ENCODE measurements at places on chromosomes 5 and 9.
A peak's percentile ranks its signal among the peaks of the same experiment; 100 is the strongest.

GRCh38 chr5:7886849-7887475 is 18.0 kb downstream of the MTRR start:
- no peak for DNase-seq

- no peak for DNase-seq
Observed at GRCh38 chr5:116084287-116084691, 536 bp upstream of the COMMD10 start.

- no peak for DNase-seq
Observed at GRCh38 chr9:79984429-79985067, 412.8 kb downstream of the TLE4 start.

DNA sequence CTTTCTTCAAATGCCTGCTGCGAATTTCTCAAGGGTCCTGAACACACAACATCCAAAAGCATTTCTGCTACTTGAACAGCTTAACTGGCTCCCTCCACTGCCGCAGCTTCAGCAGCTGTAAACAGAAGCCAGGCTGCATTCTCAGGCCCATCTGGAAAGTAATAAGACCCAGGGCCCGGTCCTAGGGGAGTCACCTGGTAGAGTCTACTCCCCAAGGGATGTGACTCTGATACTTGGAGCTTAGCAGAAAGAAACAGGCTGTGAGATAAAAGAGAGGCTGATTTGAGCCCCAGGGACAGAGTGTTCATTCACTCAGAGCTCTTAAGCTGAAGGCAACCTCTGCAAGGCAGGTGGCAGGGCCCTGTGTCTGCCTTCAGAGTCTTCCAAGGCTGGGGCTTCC is 356.8 kb downstream of the SPOCK1 start:
- no peak for DNase-seq

DNA sequence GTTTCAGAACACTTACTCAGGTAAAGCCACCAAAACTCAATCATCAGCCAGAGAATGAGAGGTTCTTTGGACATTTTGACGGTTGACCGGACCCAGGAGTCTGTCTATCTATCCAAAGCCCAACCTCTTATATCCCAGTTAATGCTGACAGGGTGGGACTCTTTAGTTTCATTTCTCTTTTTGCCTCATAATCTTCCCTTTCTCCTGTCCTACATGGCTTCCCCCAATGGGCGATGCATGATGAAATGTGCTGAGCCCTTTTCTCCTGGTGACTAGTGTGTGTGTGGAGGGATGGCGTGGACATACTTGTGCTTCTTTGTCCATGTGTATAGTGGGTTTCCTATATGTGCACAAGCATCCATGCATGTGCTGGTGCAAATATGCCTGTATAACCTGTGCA is at the start of gene TIMD4:
TSS of gene TIMD4 (minus strand) at position 102 of the 400 bp plus-strand sequence. CDS start at position 74, 28 bp downstream.
- DNase-seq = no peak

GRCh38 chr5:28575368-28575767 is 1537.0 kb upstream of the CDH9 start:
- no peak for DNase-seq

DNA sequence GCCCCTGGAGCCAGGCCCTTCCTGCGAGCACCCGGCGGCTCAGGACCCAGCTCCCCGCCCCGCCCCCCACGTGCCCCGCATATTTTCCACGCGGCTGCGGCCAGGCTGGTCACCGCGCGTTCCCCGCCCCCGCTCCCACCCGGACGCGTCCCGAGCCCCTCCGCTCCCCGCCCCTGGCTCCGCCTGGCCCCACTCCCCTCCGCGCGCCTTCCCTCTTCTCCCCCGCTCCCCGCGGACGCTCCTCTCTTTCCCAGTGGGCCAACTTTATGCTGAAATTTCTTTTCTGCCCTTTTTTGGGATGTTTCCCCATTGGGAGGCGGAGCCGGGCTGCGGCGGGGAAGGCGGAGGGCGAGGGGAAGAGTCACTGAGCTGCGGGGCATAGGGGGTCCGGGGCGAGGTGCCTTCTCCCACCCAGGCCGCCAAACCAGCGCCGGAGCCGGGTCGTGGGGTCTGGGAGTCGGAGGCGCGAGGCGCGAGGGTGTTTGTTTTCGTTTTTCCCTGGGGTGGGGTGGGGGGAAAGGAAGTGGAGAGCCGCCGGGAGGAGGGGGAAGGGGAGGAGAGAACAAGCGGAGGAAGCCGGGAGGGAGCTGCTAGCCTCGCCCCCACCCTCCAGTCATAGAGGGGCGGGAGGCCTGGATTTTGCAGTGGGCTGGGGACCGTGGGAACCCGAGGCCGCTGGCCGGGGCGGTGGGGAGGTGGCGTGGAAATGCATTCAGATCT is 1.0 kb upstream of the TPM2 start:
- no peak for DNase-seq

DNA sequence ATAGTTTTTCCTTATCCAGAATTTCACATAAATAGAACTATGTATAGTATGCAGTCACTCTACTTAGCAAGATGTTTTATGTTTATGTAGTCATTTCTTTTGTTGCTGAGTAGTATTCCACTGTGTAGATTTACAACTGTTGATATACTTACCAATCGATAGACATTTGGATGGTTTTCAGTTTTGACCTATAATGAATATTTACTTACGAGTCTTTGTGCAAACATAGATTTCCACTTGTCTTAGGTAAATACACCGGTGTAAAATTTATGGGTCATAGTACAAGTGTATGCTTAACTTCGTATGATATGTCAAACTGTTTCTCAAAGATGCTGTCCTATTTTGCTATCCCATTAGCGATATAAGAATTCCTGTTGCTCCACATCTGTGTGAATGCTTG is 19.7 kb upstream of the OR2K2 start:
- no peak for DNase-seq

GRCh38 chr9:135976531-135976930 is 15.4 kb upstream of the UBAC1 start:
- no peak for DNase-seq

- no peak for DNase-seq
Observed at GRCh38 chr5:74462356-74462755, 178.2 kb downstream of the ENC1 start.

DNA sequence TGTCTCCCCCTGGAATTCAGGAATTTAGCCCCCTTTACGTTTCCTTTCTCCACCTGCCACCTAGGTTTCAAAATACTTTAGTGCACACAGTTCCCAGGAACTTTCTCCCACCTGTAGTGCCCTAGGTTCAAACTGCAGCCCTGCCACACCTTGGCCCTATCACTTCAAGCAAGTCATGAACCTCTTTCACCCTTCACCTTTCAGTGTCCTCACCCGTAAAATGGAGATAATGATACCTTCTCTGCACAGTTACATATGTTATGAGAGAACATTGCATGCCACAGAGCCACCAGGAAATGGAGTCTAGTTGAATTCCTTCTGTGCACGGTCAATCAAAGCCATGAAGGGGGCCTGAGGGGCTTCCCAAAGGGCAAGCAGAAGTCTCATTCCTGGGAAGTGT is 9.8 kb upstream of the EEIG1 start:
- no peak for DNase-seq

DNA sequence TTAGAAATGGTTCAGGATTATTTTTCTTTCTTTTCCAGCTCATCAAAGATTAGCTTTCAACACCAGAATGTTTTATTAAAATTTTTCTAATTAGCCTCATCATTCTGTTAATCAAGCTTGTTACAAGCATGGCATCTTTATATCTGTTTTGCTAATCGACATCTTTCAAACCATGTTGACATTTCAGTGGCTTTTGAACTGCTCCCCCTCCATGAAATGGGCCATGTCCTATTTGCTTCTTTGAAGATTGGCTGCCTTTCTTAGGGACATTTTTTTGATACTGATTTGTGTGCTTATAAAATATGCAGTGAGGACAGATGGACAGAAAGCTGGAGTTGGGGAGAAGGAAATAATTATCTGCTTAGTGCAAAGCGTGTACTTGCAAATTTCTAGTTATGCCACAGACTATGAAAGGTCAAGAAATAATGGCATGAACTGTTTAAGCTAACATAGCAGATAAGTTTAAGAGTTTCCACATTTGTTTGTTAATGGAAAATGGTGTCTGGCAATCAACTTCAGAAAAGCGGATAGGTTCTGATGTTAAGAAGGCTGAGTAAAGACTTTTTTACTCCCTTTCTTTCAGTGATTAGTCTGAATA is 27.5 kb downstream of the BTF3 start:
- DNase-seq = no peak

GRCh38 chr5:17992291-17992690 is 358.0 kb downstream of the TAF11L14 start:
- no peak for DNase-seq

GRCh38 chr9:4596165-4596922 is 65.8 kb upstream of the PLPP6 start:
- peak; percentile 19 for DNase-seq

DNA sequence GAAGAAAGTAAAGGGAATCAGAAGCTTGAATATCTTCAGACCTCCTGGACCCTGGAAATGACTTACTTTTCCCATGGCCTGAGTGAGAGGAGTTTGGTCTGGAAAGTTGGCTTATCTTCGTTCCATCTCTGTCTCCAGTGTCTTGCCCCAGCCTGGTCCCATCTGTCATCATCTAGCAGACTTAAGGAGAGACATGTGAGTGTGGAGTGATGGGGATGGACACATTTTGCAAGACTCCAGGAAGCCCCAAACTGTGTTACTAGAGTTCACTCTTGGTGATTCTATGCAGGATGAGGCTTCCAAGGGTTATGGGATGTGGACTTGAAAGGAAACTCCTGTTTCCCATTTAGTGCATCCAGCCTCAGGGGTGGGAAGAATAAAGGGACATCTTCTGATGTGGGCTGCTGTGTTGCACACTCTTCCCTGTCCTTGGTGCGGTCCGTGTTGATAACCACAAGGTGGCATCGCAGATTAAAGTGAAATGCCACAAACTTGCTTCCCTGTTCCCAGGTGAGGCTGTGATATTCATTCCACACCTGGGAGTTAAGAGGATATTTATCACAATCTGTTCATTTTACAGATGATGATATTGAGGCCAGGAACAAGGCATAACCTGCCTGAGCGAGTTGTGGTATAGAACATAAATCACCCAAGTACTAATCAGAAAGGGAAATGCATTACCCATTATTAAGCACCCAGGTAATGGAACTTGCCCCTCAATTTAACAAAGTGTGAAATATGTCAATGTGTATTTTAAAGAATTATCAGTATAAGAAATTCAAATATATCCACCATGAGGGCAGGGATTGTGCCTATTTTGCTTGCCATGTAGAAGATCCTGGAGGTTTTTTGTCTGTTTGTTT is 269.9 kb upstream of the PAPPA start:
- DNase-seq = no peak

DNA sequence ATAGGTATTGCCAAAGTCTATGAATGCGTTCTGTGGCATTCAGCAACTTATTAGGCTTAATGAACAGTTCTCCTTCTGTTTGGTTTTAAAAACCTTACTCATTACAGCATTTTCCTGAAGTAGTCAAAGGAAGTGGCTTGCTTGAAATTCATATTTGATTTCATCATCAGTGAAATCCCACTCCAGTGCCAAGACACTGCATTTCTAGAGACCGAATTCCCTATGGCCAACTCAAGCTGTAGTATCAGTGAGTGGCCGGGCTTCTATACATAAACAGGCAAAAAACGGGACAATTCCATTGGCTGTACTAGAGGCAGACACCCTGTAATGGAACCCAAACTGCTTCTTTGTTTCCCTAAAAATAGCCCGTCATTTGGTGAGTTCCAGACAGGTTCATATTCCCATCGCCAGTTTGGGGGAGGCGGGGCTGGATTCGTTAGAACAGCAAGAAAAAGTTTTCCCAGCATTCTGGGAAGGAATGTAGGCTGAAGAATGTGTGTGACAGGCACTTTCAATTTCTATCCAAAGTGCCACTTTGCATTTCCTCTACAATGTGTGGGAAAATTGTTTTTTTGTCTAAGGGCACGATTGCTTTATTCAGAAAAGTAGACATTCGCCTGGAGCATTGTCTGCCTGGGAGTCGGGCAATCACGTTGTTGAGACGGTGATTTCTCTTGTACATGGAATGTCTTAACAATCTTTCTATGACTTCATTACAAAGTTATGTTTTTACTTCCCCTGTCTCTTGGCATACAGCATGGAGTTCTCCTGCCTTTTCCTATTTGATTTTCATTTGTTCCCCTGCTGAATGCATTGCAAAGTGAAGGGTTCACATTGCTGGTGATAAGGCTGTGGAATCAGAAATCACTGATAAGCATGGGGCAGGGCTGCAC is 141.8 kb upstream of the MAST4 start:
- no peak for DNase-seq

GRCh38 chr5:118888556-118888955 is 99.8 kb downstream of the DTWD2 start:
- no peak for DNase-seq

GRCh38 chr5:143002459-143003327 is 232.5 kb downstream of the ARHGAP26 start:
- DNase-seq = no peak

GRCh38 chr5:113682497-113683136 is 169.1 kb downstream of the YTHDC2 start:
- DNase-seq = no peak

DNA sequence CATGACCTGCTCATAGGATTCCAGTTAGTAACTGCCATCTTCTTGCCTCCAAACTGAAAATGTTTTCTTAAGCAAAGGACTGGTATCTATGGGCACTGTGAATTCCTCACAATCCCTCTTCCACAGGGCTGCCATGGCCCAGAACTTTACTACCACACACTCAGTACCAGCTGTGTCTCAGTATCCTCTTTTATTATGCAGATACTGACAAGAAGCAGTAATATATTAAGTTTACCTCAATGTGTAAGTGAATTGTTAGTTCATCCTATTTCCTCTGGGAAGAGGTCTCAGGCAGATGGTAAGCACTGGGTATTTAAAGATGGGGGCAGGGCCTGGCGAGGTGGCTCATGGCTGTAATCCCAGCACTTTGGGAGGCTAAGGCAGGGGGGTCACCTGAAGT is 320.8 kb upstream of the RFX3 start:
- no peak for DNase-seq

DNA sequence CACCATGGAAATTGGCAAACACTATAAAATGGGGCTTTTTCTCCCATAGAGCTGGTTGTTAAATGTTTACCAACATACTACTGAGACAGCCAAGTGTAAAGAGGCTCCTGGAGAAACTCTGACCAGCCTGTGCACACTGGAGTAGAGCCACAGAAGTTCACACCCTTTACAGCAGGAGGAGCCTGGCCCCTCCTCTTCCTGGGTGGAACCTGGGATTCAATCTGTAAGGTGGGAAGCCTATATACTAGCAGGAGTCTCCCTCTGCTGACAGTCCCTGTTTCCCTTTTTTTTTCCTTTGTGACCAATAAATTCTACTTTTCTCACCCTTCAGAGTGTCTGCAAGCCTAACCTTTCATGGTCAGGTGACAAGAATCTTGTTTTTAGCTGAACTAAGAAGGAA is 10.4 kb upstream of the SLC30A5 start:
- no peak for DNase-seq

- no peak for DNase-seq
Observed at GRCh38 chr5:11903614-11904264, 507 bp downstream of the CTNND2 start.

- no peak for DNase-seq
Observed at GRCh38 chr9:124215368-124215910, 42.3 kb upstream of the NEK6 start.

DNA sequence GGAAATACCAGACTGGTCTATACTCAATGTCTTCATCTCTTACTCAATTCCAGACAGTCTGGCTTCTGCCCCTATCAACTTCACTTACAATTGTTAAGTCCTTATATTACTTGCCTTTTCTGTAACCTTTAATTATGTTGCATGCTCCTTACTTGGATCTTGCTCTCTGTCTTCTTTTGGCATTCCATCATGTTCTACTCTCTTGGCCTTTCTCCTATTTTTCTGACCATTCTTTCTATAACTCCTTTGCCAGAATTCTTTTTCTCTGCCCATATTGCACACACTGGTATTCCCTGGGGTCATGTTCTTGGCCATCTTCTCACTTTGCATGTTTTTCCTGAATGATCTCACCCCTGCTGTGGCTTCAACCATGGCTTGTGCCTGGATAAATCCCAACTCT is 209.8 kb upstream of the ZNF462 start:
- no peak for DNase-seq

- no peak for DNase-seq
Observed at GRCh38 chr9:20781092-20781491, 97.0 kb downstream of the FOCAD start.
